Stimulated activated CD4-positive, alpha-beta T cell treated with anti-CD3 and anti-CD28 coated beads, TNF-alpha, amount 100 ng/mL, for 4 hours (primary cell): ENCODE measurements at places on chromosomes 4 and X.

- DNase-seq: no peak
These were observed 86.9 kb downstream of the MBNL3 start for GRCh38 chrX:132401935-132402334.

- no peak for DNase-seq
These were observed 92.5 kb upstream of the BRS3 start for GRCh38 chrX:136395271-136395670.

DNA sequence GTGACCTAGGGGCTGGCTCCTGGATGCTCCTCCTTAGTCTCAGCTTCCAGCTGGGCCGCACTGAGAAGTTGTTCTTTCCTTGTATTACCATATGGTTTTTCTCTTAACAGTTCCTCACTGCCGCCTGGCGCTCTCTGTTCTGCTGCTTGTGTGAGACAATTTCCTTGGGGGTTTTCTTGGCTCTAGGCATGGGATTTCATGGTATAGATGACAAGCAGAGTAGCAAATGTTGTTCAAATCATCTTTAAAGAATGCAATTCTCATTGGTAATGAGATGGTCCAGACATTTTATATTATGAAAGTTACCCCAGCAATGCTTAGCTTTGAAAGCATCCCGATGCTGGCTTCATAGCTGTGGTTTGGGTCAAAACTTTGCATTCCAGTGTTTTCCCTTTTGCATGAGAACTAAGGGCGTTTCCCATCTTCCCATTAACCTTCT is 37.6 kb downstream of the SEPTIN11 start:
- DNase-seq: no peak

- no peak for DNase-seq
These were observed 117.2 kb upstream of the MED14 start for GRCh38 chrX:40852586-40852985.

- DNase-seq: no peak
These were observed 63.9 kb downstream of the WFS1 start for GRCh38 chr4:6333301-6334202.

DNA sequence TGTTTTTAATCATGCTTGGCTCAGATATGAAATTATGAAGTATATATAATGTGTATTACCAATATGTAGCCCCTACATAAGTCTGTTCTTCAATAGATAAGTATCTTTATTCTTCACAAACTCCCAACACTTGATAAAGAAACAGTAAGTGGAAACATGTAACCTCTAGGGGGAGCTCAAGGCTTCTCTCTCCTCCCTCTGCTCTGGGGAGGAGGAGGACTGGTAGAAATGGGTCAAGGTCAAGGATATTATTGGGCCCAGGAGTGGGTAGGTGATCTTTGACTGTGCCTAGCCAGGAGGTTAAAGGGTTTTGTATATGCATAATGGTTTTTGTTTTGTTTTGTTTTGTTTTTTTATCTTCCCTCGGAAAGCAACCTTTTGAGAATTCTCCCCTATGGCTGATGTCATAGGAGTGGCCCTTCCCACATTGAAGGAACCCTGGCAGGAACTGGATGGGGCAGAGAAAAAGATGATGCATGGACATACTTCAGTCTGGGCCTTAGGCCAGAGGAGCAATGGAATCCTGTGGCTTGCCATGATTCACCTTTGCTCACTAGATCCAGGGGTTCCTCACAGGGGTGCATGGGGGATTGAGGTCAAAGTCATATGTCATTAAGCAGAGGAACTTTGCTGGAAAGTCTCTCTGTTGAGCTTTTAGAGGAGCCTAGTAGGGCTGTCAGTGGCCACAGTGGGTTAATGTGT is 460.3 kb downstream of the MID1IP1 start:
- DNase-seq: no peak

- no peak for DNase-seq
These were observed 10.7 kb upstream of the CXCL8 start for GRCh38 chr4:73729534-73730165.

DNA sequence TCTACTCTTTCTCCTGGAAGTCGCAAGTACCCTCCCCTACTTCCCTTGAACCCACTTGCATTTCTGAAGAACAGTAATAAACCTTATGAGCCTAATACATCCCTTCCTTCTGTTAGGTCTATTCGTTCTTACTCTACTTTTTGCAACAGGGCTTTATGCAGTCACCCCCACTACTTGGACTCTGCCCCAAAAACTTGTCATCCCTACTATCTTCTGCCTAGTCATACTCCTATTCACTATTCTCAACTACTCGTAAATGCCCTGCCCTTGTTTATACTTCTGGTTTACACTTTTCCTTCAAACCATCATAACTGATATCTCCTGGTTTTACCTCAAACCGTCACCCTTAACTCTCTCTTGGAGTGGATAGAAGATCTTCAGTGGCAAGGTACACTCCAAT is 55.2 kb upstream of the SLIT2 start:
- DNase-seq: no peak
